ENCODE measurements at places on chromosomes 7 and 10. TPM values are rescaled to one million over a fixed set of nuclear protein-coding genes. Genes with fewer than 3 reads are reported as not detected.

DNA sequence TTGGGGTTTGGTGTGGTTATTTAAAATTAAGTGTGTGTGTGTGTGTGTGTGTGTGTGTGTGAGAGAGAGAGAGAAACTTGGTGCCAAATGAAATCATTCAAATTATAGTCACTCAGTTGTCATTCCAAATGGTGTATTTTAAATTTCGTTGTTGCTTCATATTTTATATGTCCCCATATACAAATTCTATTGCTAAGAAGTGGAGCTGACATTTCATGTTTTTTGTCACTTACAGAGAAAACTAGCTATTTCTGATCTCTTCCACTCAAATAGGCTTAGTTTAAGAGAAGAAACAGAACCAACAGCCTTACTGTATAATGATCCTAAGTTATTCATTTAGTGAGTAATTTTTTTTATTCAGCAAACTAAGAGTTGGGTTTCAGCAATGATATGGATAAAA, 42.3 kb downstream of the CHRM2 start:
- H3K4me3 ChIP-seq, result no peak overlapping the region
- DNase-seq, result no peak
- H3K36me3 ChIP-seq, result no peaks in the 10 kb centered on the region
- H3K4me1 ChIP-seq, result no peaks in the 10 kb centered on the region
- H3K27ac ChIP-seq, result no peak overlapping the region
- H3K27me3 ChIP-seq, result no peaks in the 10 kb centered on the region

DNA sequence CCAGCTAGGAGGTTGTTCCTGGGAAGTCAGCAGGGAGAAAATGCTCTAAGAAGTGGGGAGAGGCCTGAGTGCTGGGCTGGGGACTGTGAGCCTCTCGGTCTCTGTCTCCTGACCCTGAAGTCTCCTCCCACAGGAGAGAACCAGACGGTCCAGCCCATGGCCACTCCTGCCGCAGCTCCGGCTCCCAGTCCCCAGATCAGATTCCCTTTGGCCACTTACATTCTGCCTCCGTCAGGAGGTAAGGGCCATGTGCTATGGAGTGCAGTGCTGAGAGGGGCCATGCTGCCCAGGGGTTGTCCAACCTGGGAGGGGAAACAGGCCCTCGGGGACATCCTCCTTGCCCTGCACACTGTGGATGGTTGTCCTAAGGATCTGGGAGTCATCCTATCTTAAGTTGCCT, 21.3 kb upstream of the ZNF467 start:
- no peak overlapping the region for H3K4me3 ChIP-seq
- no peak for DNase-seq
- H3K27me3 ChIP-seq, result peaks cover 15% of the 10 kb centered on the region
- H3K36me3 ChIP-seq, result no peaks in the 10 kb centered on the region
- no peak overlapping the region for H3K27ac ChIP-seq

DNA sequence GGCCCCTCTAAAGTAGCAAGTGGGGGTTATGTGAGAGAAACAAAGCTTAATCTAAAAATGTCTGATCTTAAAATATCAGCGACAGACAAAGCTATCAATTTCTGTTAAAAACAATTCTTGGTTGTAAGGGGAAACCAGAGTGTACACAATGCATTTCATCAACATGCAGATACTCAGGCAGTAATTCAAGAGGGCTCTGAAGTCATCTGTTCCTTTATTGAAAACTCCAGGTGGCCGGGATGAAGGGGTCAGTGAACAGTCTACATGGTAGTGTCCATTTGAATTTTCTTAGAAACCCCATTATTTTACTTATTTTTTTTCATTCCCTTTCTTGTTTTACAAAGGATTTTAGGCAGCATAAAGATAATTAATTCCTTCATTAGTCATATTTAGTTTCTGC, 36.7 kb upstream of the BTBD16 start:
- H3K27ac ChIP-seq, result no peak overlapping the region
- no peak for DNase-seq
- H3K36me3 ChIP-seq, result no peaks in the 10 kb centered on the region
- no peaks in the 10 kb centered on the region for H3K4me1 ChIP-seq
- no peak overlapping the region for H3K4me3 ChIP-seq

- H3K27ac ChIP-seq, result no peak overlapping the region
- DNase-seq, result no peak
- H3K4me1 ChIP-seq, result no peaks in the 10 kb centered on the region
- H3K27me3 ChIP-seq, result no peaks in the 10 kb centered on the region
- H3K36me3 ChIP-seq, result no peaks in the 10 kb centered on the region
Measured at GRCh38 chr10:85864868-85865526, 501.6 kb downstream of the GRID1 start.

DNA sequence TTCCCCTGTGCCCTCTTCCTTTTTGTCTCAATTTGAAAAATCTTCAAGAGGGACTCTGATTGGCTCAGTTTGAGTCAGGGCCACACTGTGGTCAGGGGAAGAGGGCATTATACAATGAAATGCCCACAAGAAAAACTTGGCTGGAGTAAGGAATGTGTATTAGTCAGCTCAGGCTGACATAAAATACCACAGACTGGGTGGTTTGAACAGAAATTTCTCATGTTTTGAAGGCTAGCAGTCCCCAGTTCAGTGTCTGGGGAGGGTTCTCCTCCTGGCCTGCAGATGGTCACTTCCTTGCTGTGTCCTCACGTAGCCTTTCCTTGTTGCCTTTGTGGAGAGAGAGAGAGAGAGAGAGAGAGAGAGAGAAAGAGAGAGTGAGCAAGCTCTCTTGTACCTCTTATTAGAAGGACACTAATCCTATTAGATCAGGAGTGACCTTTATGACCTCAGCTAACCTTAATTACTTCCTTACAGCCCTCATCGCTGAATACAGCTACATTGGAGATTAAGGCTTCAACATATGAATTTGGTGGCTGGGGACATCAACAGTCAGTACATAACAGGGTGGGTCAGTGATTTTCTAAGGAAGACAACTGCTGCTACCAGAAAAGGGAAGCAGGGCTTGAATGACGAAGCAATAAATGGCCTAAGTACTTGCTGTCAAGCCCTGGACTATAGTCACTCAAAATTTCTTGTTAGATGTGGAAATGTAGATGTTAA, 25.8 kb upstream of the FAM13C start:
- H3K27me3 ChIP-seq, result no peaks in the 10 kb centered on the region
- H3K4me3 ChIP-seq, result no peak overlapping the region
- H3K4me1 ChIP-seq, result no peaks in the 10 kb centered on the region
- no peak overlapping the region for H3K27ac ChIP-seq
- no peaks in the 10 kb centered on the region for H3K36me3 ChIP-seq
- no peak for DNase-seq

DNA sequence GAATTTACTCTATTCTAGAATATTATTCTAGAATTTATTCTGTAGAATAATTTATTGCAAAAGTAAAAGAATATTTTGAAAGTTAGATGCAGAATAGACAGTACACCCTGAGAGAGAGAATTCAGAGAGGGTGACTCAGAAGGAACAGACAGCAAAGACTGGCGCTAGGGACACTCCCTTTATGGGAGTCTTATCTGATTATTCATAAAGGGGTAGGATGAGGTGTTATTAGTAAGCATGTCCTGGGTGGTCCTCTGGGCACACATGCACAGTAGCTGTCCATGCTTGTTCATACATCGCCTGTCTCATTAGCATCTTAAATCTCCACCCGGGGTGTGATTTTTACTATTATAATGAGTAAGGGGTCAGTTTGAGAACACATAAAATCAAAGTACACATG, 100.1 kb downstream of the XPNPEP1 start:
- no peaks in the 10 kb centered on the region for H3K4me1 ChIP-seq
- H3K27me3 ChIP-seq, result no peaks in the 10 kb centered on the region
- H3K36me3 ChIP-seq, result no peaks in the 10 kb centered on the region

GRCh38 chr10:66283064-66283463, 642.8 kb upstream of the LRRTM3 start:
- no peaks in the 10 kb centered on the region for H3K27me3 ChIP-seq
- no peak overlapping the region for H3K27ac ChIP-seq
- DNase-seq, result no peak

DNA sequence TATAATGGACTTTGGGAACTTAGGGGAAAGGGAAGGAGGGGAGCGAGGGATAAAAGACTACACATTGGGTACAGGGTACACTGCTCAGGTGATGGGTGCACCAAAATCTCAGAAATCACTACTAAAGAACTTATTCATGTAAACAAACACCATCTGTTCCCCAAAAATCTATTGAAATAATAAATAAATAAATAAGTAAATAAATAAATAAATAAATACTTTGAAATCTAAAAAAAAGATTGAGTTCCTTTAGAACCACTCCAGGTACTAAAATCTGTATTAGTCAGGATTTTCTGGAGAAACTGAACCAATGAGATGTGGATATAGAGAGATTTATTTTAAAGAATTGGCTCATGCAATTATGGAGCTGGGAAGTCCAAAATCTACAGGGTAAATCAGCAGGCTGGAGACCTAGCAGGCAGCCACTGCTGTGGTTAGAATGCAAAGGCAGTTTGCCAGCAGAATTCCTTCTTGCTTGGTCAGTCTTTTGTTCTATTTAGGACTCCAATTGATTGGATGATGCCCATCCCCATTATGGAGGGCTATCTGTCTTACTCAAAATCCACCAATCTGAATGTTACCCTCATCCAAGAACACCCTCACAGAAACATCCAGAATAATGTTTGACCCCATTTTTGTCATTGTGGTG, 8.9 kb downstream of the IGFBP1 start:
- H3K4me1 ChIP-seq, result no peaks in the 10 kb centered on the region
- DNase-seq, result no peak
- H3K36me3 ChIP-seq, result no peaks in the 10 kb centered on the region
- no peak overlapping the region for H3K4me3 ChIP-seq
- H3K27ac ChIP-seq, result no peak overlapping the region
- H3K27me3 ChIP-seq, result peaks cover 28% of the 10 kb centered on the region

DNA sequence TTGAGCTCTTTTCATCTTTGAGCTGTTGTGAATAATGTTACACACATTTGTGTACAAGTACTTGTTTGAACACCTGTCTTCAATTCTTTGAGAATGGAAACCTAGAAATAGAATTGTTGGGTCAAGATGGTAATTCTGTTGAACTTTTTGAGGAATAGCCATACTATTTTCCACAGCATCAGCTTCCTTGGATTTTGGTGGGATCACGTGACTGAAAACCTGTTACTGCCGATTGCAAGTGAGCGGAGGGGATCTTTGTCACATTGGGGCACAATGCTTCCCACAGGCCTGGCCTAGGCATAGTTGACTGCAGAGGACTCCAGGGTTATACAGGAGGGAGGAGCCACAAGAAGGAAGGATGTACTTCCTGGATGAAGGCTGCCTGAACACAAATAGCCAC, 21.3 kb upstream of the CACUL1 start:
- H3K27ac ChIP-seq, result no peak overlapping the region
- no peak for DNase-seq
- H3K27me3 ChIP-seq, result peaks cover 2% of the 10 kb centered on the region
- H3K4me1 ChIP-seq, result peaks cover 6% of the 10 kb centered on the region
- H3K36me3 ChIP-seq, result no peaks in the 10 kb centered on the region

DNA sequence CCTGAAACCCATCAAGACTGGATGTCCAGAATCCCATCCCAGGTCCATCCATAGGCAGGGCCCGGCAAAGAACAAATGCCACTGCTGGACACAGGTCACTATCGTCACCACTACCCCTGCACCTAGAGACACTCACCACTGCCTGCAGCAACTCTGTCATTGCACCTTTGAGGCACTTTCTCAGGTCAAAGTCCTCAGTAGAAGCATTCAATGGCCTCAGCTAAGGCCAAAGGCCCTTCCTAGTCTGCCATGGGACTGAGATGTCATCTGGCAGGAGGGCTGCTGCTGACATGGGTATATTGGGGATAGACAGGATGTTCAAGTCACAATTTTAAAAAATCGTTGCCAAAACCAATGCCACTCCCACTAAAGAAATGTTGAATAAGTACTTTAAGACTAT, 58.7 kb downstream of the GPAM start:
- H3K27ac ChIP-seq, result no peak overlapping the region
- H3K4me3 ChIP-seq, result no peak overlapping the region
- no peaks in the 10 kb centered on the region for H3K4me1 ChIP-seq
- H3K27me3 ChIP-seq, result peaks cover 1% of the 10 kb centered on the region
- no peak for DNase-seq

- H3K27ac ChIP-seq, result no peak overlapping the region
- no peak for DNase-seq
- no peaks in the 10 kb centered on the region for H3K36me3 ChIP-seq
- H3K27me3 ChIP-seq, result no peaks in the 10 kb centered on the region
- no peak overlapping the region for H3K4me3 ChIP-seq
Measured at GRCh38 chr10:34681933-34682332, 133.2 kb downstream of the PARD3 start.

DNA sequence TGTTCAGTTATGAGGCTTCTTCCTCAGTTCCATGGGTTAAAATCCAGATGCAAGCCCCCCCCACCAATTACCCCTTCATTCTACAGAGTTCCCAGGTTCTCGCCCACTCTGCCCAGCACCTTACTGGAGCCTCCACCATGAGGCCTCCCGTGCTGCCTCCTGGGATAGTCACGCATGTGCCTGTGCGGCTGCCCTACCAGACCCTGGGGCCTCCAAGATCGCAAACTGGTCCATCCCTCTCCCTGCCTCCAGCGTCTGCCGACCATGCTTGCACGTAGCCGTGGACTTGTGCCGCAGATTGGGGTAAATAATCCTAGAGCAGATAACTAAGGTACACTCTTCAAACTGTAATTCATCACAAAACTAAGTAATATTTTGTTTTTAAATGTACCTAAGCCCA, 611.2 kb downstream of the PTPRN2 start:
- H3K27ac ChIP-seq, result no peak overlapping the region
- no peaks in the 10 kb centered on the region for H3K4me1 ChIP-seq
- no peaks in the 10 kb centered on the region for H3K27me3 ChIP-seq

GRCh38 chr7:68706291-68706690, 892.0 kb upstream of the AUTS2 start:
- peaks cover 2% of the 10 kb centered on the region for H3K27me3 ChIP-seq
- H3K4me1 ChIP-seq, result no peaks in the 10 kb centered on the region
- H3K27ac ChIP-seq, result no peak overlapping the region
- DNase-seq, result no peak
- H3K36me3 ChIP-seq, result no peaks in the 10 kb centered on the region

DNA sequence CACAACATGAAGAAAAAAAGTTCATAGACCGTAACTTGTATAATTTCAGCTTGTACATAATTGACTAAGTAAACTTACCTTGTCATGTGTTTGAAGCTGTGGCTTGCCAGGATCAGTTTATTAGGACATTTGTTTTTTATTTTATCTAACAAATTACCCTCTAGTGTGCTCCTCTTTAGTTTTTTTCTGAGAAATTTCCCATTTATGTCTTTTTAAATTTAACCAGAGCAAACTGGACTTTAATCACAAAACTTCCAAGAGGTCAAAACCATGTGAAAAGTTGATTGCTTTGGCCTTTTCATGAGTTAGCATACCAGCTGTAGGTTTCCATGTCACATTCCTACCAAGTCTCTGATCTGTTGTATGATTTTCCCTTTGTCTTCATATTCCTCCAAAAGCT, 42.5 kb downstream of the ZRANB1 start:
- peaks cover 14% of the 10 kb centered on the region for H3K4me1 ChIP-seq
- DNase-seq, result no peak
- H3K27ac ChIP-seq, result no peak overlapping the region
- no peak overlapping the region for H3K4me3 ChIP-seq
- no peaks in the 10 kb centered on the region for H3K27me3 ChIP-seq
- H3K36me3 ChIP-seq, result peaks cover 40% of the 10 kb centered on the region

GRCh38 chr10:92153-92552, 43.1 kb upstream of the TUBB8 start:
- peaks cover 4% of the 10 kb centered on the region for H3K36me3 ChIP-seq
- peaks cover 6% of the 10 kb centered on the region for H3K27me3 ChIP-seq
- no peak for DNase-seq
- no peak overlapping the region for H3K27ac ChIP-seq

The HEPACAM2 gene
- not detected for total RNA-seq

The LIPK gene
- not detected for total RNA-seq

The GPR146 gene
- 4.1 TPM for total RNA-seq

The PCDH15 gene
- total RNA-seq, result not detected

The LIPN gene
- not detected for total RNA-seq

The SPDYE11 gene
- total RNA-seq, result not detected

The CLRN3 gene
- not detected for total RNA-seq
